Urothelium cell line (cell line): ENCODE measurements at places on chromosomes 2 and 18.

DNA sequence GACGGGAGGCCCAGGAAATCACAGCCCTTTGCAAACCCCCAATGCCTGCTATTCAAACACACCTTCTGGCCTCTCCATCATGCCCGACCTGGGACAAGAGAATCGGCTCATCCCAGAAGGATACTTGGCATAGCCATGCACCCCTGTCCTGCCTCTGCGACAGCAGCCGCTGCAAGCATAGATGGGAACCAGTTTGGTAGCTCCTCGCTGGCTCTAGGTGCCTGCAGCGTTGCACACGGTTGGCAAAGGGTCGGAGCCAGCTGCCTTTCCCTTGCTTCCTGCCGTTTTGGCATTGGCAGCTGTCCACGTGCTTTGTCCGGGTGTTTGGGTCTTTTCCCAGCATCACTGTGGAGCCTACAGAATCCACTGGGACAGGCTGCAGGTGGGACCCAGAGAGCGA is 76.9 kb downstream of the TWIST2 start:
- no peak for DNase-seq

GRCh38 chr2:176075481-176075880 is 8.3 kb downstream of the EVX2 start:
- DNase-seq, result no peak

GRCh38 chr2:42758751-42759150 is 5.2 kb downstream of the OXER1 start:
- DNase-seq, result no peak

DNA sequence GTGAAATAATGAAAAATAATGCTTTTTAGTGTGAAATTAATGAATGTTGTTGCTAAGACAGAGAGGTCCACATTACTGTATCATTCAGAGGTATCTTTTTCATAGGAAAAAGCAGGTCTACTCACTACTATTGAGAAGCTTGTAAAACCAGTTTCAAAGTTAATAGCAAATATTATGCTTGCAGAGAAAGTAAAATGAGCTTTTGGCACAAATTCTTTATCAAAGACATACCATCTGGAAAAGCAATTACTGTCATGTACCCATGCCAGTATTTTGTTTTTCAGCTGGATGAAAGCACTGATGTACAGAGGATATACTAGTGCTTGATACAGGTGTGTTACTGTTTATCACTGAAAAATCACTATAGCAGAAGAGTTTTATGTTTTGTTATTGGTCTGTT is 77.5 kb downstream of the NCOA1 start:
- DNase-seq, result no peak

GRCh38 chr2:68579689-68580088 is 63.7 kb upstream of the PROKR1 start:
- no peak for DNase-seq

GRCh38 chr2:77608510-77608909 is 86.3 kb upstream of the LRRTM4 start:
- no peak for DNase-seq

DNA sequence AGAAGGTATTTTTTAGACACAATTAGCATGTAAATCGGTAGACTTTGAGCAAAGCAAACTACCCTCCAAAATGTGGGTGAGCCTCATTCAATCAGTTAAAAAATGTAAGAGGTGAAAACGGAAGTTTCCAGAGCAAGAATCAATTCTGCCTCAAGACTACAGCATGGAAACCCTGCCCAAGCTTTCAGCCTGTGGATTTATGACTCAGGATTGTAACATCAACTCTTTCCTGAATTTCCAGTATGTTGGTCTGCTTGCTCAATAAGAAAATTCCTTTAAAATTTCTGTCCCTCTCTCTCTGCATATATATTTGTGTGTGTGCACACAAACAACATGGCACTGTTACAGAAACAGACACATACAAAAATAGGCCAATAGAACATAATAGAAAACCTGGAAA is 228.6 kb upstream of the DOK6 start:
- no peak for DNase-seq

- DNase-seq, result no peak
Measured at GRCh38 chr2:148552675-148553331, 91.7 kb upstream of the EPC2 start.
